ENCODE measurements at places on chromosomes 5 and 9.

GRCh38 chr9:14310311-14310710, 3.6 kb downstream of the NFIB start:
- peak; percentile 53 for DNase-seq

- peak; percentile 17 for DNase-seq
Measured at GRCh38 chr5:94670726-94671125, 52.3 kb downstream of the SLF1 start.

- DNase-seq, result peak; percentile 68
Measured at GRCh38 chr9:109013679-109014607, 644 bp upstream of the CTNNAL1 start.

- DNase-seq, result peak; percentile 63
Measured at GRCh38 chr5:159174511-159175168, 34.7 kb downstream of the RNF145 start.

DNA sequence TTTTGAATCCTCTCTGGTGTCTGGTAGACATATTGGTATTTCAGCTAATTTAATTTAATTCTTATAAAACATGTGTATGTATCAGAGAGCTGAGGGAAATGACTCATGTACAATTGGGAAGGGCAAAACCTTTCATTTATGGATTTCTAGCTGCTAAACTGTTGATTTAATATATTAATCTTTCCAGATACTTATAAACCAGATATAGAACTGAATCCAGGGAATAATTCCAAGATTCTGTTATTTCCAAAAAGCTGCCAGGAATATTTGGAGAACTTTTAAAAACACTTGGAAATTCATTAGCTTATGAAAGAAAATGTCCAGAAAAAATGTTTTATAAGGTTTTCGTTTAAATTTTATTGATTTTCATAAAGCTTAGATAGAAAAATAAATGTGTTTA, 295.5 kb downstream of the YTHDC2 start:
- no peak for DNase-seq

DNA sequence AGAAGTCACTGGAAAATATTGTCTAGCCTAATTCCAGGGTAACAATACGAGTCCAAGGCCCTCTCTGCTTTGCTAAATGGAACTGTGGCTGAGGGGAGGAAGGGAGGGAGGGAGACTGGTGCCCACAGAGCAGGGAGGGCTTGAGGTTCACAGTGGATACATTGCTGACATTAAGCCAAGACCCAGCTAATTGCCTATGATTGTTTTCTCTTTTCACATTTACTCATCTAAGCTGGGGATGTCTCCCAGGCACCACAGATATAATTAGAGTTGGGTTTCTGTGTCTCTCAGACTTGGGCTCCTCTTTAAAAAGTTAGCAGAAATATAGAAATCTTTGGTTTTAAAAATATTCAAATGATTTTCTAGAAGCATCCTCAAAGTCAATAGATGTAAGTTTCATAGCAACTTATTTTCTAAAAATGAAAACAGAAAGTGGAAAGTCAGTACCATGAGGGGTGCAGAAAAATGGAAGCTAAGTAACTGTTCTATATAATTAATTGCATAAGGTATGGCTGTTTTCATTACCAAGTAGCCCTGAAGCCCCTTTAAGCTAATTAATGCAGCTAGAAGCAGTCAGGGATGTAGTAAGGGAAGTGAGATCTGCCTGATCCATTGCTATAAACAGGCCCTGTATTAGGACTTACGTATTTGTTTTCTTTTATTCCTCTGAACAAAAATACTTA, 259.8 kb downstream of the NDUFS4 start:
- DNase-seq, result no peak

DNA sequence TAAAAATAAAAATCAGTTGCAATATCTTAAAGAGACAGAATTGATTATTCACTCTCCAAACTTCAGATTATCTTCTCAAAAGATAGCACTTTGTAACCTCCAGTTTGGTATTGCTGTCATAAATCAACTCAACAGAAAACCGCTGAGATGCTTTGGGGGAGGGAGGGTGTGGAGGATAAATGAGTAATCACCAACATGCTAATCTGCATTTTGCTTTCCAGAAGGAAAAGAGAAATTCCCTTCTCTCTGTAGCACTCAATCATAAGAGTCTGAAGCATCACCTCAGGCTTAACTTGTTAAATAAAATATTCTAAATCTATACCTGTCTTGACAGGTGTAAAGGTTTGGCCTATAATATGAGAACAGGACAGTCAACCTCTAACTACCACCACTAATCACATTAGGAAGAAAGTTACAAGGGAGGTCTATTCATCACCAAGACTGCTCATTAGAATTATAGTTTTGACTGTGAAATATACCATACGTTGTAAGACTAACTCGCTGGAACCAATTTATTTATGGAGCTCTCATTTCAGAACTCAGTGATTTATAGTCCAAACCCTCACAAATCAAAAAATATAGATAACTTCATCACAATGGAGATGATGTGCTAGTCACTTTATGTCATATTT, 89.0 kb downstream of the PIK3R1 start:
- DNase-seq, result peak; percentile 66

DNA sequence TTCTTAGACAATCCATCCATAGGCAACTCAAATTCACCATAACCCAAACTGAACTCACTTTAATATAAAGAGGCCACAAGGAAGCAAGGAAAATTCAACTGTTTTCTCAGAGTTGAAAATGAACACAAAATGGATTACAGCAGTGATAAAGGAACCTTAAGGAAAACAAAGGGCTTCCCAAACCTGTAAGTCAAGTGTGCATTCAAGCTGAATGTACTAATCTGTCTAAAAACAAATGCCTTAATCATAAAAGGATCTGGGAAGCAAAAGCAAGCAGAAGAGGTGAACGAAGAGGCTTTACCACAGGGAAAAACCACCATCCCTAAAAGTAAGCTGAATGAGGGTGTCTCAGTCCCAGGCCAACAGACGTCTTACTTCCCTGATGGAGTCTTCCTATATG, 13.6 kb downstream of the FBXW11 start:
- no peak for DNase-seq

- peak; percentile 40 for DNase-seq
Measured at GRCh38 chr5:138686668-138687067, 66.6 kb upstream of the CTNNA1 start.

GRCh38 chr5:143733665-143734455, 78.1 kb upstream of the HMHB1 start:
- DNase-seq, result no peak

GRCh38 chr5:34736445-34737115, 80.5 kb downstream of the RAI14 start:
- peak; percentile 61 for DNase-seq

DNA sequence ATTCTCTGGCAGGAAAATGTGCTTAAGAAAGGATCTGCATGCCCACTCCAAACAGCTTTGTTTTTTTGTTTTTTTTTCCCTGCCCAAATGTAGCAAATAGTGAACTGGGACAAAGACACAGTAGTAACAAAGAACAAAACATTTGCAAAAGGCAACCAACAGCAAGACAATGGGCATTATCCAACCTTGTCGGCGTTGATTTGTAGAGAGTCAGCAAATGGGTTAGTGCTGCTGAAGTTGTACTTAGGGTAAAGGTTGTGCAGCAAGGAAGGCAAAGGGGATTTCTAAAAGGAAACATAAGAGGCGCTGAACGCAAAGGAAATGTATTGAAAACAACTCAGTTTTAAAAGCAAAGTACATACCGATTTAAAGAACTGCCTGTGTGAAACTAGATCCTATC, 136.2 kb downstream of the MPDZ start:
- no peak for DNase-seq

DNA sequence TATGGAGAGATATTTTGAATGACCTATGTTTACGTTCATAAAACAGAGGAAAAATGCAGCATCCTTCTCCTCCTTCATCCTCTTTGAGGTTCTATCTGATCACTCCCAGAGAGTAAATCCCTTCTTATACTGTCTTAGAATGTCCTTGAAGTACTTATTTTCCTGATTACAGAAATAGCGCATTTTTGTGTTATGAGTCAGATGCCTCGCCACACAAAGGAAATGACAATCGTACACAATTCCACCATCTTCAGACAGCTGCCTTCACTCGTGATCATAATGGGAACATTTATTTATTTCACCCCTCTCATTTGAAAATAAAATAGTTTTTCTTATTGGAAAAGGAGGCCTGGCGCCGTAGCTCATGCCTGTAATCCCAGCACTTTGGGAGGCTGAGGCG, 2.4 kb upstream of the GLT6D1 start:
- DNase-seq, result no peak

DNA sequence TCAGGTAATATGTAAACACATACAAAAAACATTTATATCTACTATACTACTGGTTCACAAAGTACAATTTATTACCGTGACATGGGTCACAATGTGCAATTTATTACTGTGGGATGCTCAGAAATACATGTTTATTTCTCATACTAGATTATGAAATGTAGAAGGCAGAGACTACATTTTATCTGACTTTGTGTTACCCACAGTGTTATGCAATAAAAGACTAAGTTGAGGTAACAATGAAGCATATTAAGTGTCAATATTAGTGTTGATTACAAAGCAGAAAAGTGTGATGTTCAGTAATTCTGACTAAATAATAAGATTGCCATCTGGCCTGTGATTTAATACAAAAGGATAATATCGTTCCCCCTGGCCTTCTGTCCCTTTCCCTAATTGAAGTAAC, 42.4 kb downstream of the CPLANE1 start:
- no peak for DNase-seq

- DNase-seq, result peak; percentile 100
Measured at GRCh38 chr9:21684831-21685362, 117.5 kb upstream of the MTAP start.

- no peak for DNase-seq
Measured at GRCh38 chr9:108021096-108021710, 531.6 kb upstream of the KLF4 start.

DNA sequence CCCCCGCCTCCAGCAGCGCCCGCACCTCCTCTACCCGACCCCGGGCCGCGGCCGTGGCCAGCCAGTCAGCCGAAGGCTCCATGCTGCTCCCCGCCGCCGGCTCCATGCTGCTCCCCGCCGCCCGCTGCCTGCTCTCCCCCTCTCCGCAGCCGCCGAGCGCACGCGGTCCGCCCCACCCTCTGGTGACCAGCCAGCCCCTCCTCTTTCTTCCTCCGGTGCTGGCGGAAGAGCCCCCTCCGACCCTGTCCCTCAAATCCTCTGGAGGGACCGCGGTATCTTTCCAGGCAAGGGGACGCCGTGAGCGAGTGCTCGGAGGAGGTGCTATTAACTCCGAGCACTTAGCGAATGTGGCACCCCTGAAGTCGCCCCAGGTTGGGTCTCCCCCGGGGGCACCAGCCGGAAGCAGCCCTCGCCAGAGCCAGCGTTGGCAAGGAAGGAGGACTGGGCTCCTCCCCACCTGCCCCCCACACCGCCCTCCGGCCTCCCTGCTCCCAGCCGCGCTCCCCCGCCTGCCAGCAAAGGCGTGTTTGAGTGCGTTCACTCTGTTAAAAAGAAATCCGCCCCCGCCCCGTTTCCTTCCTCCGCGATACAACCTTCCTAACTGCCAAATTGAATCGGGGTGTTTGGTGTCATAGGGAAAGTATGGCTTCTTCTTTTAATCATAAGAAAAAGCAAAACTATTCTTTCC, 19.3 kb downstream of the CDKN2A start:
- peak; percentile 75 for DNase-seq

DNA sequence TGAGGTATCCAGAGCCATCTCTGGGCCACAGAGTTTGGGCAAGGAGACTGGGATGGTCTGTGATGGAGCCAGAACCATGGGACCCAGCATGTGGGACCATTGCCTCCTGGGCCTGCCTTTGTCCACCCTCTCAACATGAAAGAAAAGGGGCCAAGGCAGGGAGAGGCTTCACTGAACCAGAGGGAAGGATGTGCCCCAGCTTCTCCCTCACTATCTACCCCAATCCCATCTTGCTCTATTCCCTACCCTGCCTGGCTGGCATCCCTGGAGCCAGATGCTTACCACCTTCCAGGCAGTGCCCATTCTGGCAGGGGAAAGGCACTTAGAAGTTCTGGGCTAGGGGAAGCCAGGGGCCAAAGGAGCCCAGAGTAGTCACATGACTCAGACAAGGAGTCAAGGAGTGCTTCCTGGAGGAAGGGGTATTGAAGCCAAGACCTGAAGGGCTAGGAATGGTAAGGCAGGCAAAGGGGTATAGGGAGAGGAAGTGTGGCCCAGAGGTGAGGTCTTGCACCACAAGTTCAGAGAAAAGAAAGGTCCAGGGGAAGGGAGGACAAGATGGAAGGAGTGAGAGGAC, 9.8 kb downstream of the PDLIM4 start:
- no peak for DNase-seq

DNA sequence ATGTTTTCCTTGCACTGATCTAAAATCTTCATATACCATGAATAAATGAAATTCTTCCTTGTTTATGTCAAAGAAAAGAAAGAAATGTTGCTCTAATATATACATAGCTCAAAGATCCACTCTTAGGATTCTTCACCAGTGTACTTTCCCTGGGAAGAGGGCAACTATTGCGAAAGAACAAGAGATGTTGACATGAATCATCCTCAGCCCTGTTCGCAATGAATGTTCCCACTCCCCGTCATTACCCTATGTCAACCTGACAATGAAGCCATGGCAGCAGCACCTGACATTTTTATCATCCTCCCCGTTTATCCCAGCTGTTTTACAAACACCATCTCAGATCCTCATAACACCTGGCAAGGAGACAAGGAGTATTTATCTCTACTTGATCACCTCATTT, 409.1 kb upstream of the GRIA1 start:
- DNase-seq, result no peak

DNA sequence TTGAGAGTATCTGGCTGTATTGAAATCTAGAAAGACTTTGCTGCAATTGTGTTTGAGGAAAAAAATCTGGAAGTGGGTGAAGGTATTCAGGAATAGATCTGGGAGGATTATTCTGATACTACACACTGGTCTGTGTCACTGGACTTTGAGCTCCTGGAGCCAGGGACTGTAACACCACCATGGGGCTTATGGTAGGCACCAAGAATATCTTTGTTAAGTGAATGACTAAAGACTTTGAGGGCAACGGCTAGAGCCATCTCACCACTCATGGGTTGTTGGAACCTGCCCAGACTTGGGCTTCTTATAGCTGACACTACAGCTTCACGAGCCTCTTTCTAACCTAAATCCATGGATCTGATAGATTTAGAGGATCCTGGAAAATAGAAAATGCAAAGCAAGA, 10.2 kb downstream of the NFX1 start:
- no peak for DNase-seq

DNA sequence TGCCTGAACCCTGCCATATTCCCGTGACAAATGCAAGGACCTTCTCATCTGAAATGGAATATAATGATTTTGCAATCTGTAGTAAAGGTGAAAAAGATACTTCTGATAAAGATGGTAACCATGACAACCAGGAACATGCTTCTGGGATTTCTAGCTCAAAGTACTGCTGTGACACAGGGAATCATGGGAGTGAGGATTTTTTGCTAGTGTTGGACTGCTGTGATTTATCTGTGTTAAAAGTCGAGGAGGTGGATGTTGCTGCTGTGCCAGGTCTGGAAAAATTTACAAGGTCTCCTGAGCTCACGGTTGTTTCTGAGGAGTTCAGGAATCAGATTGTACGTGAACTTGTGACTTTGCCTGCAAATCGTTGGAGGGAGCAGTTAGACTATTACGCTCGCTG, 33.5 kb downstream of the AOPEP start:
- DNase-seq, result no peak

GRCh38 chr9:115386963-115387770, 269.2 kb upstream of the TNC start:
- no peak for DNase-seq

GRCh38 chr5:171442287-171443042, 23.0 kb downstream of the FGF18 start:
- peak; percentile 56 for DNase-seq

- no peak for DNase-seq
Measured at GRCh38 chr5:88172847-88173758, 95.5 kb downstream of the TMEM161B start.

- DNase-seq, result peak; percentile 54
Measured at GRCh38 chr5:108003178-108003577, 332.4 kb upstream of the EFNA5 start.

Data from fibroblast of lung (primary cell).